Stimulated activated CD8-positive, alpha-beta memory T cell treated with anti-CD3 and anti-CD28 coated beads, Interleukin-15, amount 100 ng/mL, for 24 hours (primary cell): ENCODE measurements at places on chromosomes 13 and 19.

- no peak for DNase-seq
Measured at GRCh38 chr19:58054901-58055874, 3.9 kb upstream of the ZNF135 start.

GRCh38 chr13:30805132-30805537 lies 69.8 kb downstream of the ALOX5AP start:
- DNase-seq = no peak

DNA sequence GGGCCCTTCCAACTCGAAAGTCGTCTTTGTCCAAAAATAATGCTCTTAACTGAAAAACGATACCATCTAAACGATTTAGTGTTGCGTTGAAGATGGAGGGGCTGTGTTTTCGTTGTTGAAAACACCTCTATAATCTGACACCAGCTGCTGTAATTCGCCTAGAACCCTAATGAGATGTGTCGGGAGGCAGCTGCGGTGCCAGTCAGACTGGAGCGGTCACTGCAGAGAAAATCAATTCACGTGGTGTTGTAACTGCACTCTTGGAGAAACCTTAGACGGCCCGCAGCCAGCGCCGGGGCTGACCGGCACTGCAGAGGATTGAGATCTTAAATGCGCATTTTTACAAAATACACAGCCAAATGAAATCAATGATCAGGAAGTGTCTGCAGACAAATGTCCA lies 339.1 kb downstream of the ZNF536 start:
- DNase-seq = no peak

DNA sequence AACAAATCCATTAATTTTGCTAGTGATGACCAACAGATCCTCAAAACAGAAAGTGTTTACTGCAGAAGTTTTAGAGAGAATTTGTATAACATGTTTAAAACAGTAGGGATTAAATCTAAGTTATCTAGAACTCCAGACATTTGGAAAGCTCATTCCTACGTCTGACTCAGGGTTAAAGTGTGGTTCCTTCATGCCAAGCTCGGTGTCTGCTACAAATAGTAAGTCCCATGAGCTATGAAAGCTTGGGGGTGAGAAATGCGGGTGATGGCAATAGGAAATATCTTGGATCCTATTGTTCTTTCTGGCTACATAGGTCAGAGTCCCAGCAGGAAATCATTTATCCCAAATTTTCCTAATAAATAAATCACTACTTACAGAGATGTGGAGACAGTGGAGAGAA lies 867.1 kb downstream of the UQCRFS1 start:
- no peak for DNase-seq

- peak; percentile 85 for DNase-seq
Measured at GRCh38 chr19:14405758-14406644, 13.1 kb downstream of the DDX39A start.

GRCh38 chr19:22806418-22806817 lies 22.5 kb upstream of the ZNF99 start:
- DNase-seq = no peak

DNA sequence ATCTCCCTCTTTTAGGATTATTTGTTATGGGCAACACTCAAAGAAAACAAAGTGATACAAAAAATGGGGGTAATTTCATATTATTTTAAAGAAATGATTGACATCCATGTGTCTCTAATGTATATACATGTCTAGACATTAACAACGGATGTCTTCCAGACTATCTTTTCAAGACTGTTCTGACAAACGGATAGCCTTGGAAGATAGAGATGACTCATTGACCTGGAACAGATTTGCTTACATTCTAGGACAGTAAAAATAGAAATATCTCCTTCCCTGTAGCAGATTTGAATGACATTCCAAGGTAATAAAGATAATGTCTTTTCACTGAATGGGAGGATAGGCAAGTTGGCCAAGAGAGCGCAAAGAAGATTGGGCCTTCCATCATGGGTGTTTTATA lies 26.2 kb upstream of the SLITRK6 start:
- no peak for DNase-seq

DNA sequence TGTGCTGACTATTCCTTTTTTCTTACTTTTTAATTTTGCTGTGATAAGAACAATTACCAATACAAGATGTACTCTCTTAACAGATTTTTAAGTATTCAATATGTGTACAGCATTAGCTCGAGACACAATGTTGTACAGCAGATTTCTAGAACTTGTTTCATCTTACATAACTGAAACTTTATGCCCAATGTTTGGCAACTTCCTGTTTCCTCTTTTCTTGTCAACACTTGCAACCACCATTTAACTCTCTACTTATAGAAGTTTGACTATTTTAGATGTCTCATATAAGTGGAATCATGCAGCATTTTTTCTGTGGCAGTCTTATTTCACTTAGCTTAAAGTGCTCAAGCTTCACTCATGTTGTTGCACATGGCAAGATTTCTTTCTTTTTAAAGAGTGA lies 1426.8 kb downstream of the SLITRK5 start:
- DNase-seq = no peak

DNA sequence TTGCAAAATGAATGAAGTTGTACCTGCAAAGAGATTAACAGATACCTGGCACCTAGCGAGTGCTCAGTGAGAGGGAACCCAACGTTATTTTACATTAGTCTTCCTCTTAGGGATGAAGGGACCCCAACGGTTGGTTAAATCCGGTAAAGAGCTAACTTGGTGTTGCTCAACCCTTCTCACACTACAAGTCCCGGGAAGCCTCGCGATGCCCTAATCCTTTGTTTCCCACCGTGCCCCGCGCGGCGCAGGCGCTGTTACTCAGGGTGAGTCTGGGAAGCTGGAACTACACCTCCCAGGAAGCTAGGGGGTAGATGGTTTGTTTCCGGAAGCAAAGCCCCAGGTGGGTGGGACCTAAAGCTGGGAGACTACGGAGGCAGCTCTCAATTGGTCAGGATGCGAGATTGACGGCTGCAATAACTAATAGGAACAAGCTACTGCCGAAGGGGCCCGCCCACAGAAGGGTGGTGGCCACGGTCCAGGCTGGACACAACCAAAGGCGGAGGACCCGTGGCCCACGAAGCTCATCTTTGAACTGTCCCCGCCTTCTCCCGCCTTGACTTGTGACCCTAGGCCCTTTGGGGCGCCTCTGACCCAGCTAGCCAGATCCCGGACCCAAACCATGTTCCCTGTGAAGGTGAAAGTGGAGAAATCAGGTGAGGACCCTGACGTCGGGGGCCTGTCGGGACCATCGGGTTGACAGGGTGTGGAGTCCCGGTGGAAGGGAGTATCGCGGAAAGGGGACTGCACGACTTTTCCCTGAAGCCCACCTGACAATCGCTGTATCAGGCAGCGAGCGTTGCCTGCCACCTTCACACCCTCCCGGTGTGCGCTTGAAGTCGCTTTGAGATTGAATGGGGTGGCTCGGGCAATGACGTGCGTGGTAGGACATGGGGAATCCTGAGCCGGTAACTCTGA lies at the start of gene LIN37:
Gene LIN37, plus strand, starts transcription at position 471 of the 915 bp plus-strand sequence. Its CDS starts 149 bp downstream, at position 620.
- DNase-seq = peak; percentile 88

GRCh38 chr19:49271080-49271753 lies 53.8 kb downstream of the SLC6A16 start:
- DNase-seq = no peak

GRCh38 chr13:67238861-67239260 lies 8.7 kb upstream of the PCDH9 start:
- DNase-seq = no peak

GRCh38 chr19:2261438-2262172 lies 5.4 kb upstream of the JSRP1 start:
- no peak for DNase-seq

GRCh38 chr19:10981252-10981895 lies 20.5 kb downstream of the SMARCA4 start:
- DNase-seq = no peak

GRCh38 chr19:15732388-15732787 lies 4.6 kb downstream of the OR10H2 start:
- no peak for DNase-seq

GRCh38 chr19:51107406-51108065 lies 673 bp downstream of the CTU1 start:
- DNase-seq = no peak

DNA sequence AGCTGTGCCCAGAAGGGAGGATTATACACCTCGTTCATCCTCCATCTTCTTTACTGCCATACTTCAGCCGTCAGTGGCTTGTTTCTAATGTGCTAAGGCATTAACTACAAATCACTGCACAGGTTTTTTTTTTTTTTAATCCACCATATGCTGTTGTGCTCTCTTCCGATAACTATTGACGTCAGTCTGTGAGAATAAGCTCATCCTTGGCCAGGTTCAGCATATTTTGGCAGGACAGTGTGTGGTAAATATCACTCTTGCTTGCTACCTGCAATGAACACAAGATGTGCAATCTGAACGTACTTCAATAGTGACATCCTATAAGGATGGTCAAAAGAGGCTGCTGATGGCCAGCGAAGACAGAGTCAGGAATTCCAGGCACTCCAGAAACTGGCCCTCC lies 2030.7 kb upstream of the PCDH20 start:
- no peak for DNase-seq

DNA sequence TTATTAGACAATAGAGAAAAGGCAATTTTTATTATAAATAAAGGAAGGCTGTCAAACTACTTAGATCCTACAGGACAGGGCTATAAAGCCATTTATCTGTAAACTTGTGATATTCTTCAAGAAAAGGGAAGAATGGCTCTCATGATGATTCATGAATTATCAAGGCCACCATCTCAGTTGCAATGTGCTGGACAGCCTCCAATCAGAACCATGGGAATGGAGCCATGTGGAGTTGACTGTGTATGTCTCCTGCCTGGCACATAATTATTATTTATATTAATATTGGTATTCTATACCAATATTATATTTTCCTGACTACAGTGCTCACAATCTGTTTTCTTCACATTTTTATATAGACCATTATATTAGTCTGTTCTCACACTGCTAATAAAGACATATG lies 560.5 kb upstream of the MIR17HG start:
- DNase-seq = no peak

DNA sequence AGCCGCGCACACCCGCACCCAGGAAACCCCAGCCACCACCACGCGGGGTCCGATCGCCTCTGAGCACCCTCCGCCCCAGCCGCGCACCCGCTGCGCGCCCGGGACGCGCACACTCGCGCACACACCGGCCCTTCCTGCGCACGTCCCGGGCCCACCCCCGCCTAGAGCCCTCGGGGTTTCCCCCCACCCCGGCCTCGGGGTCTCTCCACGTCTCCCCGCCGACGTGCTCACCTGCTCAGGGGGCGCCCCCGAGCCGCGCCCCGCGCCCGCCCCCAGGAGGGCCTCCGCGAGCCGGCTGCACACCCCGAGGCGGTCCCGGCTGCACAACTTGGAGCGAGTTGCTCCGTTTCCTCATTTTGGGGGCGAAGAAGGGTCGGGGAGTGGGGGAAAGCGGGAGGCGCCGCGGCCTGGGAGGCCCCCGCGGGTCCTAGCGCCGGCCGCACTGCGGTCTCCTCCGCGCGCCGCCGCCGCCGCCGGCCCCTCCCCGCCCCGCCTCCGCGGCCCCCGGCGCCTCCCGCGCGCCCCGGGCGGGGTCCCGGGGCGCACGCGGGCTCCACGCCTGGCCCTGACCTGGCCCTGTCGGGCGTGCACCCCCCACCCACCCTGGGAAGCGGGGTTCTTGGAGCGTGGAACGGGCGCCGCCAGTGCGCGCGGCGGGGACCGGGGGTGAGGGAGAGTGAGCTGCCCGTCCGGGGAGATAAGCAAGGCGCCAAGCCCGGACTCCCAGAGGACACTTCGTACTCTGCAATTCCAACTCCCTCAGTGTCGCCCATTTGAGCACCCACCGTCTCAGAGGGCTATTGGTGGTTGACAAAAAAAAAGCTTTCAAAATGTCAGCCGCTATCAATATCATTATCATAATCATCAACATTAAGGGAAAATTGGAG lies at the start of gene MATK:
Gene MATK, minus strand, starts transcription at position 444 of the 887 bp plus-strand sequence. CDS start 1,246 bp downstream, outside the sequence.
- DNase-seq = no peak

- DNase-seq = no peak
Measured at GRCh38 chr19:10430505-10431253, 10.3 kb downstream of the PDE4A start.

DNA sequence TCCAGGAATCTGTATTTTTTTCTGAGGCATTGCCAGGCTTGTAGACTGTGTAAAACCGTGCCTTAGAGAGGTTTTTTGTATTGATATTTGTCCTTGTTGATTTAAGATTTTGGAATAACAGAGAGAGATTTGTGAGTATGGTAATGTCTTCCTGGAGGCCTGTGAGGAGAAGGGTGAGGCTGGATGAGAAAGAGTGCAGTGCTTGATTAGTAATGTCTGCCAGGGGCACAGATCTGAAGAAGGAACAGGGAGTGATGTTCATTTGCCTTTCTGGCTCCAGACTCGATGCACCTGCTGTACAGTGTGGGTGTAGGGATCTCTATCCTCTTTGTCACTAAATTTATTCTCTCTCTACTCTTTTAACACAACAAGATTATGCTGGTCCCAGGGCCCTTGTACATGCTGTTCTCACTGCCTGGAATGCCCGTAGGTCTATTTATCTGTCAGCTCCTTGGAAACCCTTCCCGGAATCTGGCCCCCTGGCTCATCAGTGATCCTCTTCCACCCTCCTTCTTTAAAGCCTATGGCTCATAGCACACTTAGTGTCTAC lies 4.2 kb downstream of the FIZ1 start:
- no peak for DNase-seq

- DNase-seq = no peak
Measured at GRCh38 chr13:109333893-109334651, 452.3 kb downstream of the IRS2 start.

DNA sequence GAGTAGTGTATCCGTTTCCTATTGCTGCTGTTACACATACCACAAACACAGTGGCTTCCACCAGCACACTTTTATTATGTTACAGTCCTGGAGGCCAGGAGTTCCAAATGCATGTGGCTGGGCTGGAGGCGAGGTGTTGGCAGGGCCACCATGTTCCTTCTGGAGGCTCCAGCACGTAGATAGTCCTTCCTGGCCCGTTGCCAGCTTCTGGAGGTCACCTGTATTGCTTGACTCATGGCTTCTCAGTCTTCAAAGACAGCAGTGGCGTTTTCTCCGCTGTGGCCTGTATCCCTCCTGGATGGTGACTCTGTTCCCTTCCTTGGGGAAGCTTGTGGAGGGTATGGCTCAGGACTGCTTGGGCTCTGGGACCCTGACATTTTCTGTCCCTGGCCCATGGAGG lies 15.2 kb downstream of the ZNF473 start:
- DNase-seq = no peak
